ENCODE measurements at places on chromosomes 1 and 21.

DNA sequence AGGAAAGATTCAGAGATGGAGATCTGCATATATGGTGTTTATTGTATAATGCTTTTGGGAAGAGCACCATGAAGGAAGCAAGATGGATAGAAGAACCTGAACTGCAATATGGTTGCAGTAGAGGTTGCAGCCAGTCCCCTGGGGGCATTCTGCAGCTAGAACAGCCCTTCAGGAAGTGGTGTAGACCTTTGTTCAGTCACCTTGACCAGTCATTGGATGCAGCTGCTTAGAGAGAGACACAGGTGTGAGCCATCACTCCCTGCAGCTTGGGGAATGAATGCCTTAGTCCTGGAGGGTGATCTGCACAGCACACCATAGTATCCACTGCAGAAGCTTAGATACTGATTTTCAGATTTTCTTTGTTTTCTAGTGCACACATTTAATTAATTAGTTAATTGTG is 42.3 kb downstream of the NEK7 start:
- no peak for DNase-seq

- no peak for DNase-seq
Observed at GRCh38 chr1:110007046-110007830, 22.7 kb downstream of the AHCYL1 start.

GRCh38 chr1:177383715-177384114 is 213.0 kb downstream of the BRINP2 start:
- no peak for DNase-seq

GRCh38 chr1:156388174-156389137 is 19.4 kb downstream of the RHBG start:
- no peak for DNase-seq

- no peak for DNase-seq
Observed at GRCh38 chr1:34929853-34930701, 627 bp upstream of the DLGAP3 start.

DNA sequence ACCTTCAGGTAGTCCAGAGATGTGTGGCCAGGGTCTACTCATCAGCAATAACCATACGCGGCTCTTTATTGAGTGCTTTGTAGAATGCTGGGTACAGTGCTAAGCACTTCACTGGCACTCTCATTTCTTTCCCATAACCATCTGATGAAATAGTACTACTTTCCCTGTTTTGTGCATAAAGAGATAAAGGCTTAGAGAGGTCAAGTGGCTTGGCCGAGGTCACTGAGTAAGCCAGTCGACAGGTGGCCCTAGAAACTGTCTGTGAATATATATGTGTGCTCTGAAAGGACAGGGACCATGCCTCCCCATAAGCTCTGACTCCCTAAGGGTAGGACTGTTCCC is 52.8 kb downstream of the NENF start:
- DNase-seq, result no peak

DNA sequence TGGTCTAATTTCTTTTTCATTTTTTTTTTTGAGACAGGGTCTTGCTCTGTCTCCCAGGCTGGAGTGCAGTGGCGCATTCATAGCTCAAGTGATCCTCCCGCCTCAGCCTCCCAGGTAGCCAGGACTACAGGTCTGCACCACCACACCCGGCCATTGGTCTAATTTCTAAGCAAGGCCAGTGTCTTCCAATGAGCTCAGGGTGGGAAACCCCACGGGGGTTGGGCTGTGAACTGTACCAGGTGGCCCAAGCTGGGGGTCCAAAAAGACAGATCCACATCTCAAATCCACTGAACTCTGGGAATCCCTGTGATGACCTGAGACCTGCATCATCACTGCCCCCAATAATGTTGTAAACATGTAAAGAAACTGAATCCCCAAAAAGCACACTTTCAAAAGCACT is 79.5 kb downstream of the BCAR3 start:
- DNase-seq, result no peak

DNA sequence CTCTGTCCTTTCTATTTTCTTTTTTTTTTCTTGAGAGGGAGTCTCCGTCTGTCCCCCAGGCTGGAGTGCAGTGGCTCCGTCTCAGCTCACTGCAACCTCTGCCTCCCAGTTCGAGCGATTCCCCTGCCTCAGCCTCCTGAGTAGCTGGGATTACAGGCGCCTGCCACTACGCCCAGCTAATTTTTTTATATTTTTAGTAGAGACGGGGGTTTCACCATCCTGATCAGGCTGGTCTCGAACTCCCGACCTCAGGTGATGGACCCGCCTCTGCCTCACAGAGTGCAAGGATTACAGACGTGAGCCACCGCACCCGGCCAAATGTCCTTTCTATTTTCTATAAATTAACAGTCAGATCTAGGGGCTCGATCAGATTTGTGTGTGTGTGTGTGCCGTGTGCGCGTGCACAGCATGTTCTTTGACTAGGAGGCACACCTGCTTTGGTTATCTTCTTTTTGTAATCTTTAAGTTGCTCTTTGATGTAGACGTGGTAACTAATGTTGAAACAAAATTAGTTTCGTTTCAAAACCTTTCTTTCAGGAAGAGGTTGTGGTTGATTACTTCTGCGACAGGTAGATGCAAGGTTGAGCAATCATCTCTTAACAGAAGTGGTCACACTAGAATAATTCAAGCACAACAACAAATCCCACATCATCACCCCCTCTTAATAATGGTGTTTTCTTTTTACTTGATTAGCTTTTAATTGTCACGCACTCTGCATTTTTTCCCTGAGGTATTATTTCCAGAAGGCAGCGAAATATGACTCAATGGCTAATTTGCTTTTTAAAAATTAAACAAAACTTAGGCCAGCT is 779 bp upstream of the DEGS1 start:
- no peak for DNase-seq

- no peak for DNase-seq
Observed at GRCh38 chr1:69987881-69988280, 217.5 kb downstream of the LRRC40 start.

- no peak for DNase-seq
Observed at GRCh38 chr21:45280969-45281368, 6.7 kb downstream of the POFUT2 start.

DNA sequence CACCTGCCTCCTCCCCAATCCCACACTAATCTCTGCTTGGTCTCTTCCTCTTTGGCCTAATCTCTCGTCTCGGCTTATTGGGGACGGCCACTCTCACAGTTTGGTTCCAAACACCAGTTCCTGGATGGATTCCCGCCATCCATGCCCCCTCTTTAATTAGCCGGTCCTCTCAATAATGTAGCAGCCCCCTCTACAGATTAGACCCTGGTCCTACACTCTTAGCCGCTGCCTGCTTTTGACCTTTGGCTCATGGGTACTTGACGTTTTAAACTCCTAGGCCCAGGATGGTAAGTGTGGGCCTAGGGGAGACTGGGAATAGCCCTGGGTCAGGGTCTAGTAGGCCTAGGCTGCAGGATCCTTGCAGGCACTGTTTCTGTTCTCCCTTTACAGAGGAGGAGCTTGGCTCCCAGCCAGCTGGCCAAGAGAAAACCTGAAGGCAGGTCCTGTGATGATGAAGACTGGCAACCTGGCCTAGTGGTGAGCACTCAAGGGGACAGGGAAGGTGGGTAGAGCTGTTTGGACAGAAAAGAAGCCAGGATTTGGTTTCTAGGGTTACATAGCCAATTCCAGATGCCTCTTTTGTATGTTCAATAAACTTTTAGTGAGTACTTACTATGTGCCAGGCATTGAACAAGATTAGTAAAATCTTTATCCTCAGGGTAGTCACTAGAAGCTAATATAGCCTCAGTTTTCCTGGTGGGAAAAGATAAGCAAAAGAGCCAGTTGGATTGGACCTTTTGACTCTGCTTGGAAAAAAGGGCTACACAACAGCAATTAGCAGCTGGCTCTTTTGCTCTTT is 758 bp downstream of the RAD54L start:
- DNase-seq, result peak; percentile 32

DNA sequence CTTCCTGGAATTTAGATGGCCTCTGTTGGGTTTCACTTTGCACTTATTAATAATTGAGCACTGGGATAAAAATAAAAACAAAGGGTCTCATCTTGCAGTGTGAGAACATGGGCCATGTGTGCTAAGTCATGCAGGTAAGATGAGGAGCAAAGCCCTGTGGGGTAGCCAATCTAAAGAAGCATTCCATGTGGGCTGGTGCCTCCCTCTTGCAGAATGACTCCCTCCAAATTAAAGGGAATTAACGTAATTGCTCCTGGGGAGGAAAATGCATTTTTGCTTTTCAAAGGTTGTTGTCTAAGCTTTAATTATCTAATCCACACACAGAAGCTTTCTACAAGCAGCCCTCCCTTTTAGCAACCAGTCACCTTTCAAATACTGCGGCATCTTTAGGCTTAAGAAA is 69.8 kb downstream of the CDC14A start:
- DNase-seq, result no peak
